ENCODE measurements at places on chromosomes 2 and 18.

DNA sequence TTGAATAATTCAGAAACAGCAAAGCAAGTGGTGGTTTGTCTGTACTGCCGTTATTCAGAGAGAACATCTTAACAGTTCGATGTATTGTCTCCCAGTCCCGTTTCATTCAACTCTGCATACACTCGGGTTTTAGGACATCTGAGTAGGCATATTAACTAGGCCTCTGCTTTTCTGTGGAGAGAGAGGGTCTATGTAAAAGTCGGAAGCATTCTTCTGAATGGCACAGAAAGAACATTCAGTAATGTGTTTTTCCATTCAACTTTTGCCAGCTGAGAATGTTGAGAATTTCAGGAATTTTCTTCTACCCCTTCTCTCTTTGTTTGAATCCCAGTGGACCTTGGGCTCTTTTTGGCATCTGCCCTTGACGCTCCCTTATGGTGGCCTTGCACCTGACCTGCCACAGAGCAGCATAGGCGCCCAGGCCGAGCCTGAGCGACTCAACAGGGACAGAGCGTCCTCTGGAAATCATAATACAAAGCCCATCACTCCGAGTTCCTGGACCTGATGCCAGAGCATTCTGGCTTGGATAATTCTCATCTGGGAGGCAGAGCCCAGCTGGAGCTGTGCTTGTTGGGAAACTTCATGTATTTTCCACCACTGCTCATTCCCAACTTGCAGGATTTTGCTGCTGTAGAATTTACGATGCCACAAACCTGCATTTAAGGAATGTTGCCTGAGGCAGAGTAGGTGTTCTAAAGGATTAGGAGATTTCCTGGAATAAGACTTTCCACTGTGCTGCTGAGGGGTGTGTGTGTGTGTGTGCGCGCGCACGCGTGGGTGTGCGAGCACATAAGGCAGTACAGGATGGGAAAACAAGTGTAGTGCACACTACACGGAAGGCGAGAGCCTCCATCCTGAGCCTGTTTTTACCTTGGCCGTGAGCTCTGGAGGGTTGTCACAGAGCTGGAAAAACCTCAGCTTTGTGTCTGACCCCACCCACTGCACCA is 77.2 kb upstream of the TXNDC2 start:
- DNase-seq: no peak

DNA sequence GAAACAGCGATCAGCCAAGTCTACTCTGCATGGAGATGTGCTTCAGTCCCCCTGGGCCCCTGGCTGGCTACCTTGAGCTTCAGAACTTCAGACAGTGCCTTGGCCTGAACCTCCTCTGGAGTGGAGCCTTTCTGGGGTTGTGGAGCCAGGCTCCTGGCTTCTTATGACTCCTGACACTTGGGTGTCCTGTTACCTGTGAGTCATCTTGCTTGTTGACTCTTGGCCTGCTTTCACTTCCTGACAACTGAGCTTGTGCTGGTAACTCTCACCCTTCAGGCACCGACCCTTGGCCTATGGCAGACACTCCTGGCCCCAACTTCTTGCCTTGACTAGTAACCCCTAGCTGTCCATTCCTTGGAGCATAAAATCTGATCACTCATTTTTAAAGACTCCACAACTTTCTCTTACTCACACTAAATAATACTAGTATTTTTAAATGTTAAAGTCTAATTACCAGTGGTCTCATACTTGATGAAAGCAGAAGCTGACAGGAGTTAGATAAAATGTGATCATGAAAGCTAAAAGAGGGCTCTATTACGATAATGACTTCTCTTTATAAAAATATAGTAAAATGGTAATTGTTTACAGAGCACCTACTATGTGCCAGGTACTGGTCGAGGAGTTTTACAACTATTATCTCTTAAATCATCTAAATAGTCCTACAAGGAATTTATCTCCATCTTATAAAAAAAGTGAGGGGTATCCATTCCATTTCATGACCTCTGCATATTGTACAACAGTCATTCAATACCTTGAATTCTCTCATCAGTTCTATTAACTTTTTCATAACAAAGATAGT is 46.3 kb upstream of the VIT start:
- DNase-seq: no peak

DNA sequence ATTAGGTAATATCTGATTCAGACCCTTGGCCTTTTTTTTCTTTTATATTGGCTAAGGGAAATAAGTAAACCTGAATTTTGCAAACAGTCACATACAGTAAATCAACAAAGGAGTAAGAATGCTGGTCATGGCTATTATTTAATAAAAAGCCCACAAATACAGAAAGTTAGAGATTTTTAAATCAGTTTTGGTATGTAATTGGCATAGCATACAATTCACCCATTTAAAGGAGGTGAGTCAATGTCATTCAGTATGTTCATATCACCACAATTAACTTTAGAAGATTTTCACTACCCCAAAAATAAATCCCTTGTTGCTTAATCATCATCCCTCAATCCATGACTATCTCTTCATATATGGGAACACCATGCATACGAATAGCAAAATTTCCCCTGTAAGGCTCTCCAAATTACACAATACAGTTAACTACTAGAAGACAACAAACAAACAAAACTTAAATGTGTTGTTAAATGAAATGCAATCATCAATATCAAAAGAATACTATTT is 45.9 kb upstream of the NYAP2 start:
- no peak for DNase-seq

GRCh38 chr18:26022585-26022984 is 67.8 kb downstream of the SS18 start:
- DNase-seq: no peak

DNA sequence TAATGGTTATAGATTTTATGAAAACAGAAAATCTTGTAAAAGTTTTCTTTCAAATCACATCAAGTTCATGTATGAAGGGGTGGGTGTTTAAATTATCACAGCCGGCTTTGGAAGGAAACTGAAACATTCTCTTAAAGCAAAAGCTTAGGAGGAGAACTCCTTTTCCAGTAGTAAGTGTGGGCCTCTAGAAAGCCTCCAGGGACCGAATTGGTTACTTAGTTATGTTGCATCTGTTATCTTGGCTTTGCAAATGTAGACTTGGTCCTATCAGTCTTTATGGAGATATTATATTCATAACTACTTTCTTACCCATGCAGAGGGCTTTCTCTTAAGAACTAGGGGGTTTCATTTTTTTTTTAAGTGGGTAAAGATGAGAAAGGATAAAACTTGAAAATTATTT is 7.4 kb downstream of the NAB1 start:
- no peak for DNase-seq

DNA sequence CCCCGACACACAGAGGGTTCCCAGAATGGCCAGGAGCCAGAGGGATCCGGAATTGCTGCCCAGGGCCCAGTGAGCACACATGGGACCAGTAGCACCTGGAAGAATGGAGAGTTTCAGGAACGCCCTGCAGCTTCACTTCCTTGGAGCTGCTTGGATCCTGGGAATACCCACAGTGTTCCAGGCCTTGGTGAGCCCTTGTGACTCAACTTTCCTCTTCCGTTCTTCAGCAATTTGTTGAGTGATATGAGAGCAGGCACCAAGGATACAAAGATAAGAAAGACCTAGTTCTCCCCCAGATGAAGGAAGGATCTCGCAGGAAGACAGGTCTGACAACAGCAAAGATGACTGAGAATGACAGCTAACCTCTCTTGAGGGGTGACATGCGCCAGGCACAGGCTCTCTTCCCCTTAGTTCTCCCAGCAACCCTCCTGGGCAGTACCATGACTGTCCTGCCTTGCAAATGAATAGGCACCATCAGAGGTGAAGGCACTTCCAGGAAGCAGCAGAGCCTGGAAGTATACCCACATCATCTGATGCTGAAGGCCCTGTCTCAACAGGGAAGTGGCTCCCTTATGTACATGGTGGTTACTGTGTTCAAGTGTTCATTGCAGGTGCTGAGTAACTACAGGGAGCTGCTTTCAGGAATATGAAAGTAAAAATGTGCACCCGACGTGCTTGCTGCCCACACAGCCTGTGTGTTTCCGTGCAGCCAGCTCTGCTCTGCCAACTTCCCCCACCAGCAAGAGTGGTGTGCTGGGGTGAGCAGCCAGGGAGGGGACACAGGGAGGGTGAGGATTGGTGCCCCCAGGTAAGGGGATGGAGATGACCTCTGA is 116.2 kb downstream of the STPG4 start:
- DNase-seq: no peak

DNA sequence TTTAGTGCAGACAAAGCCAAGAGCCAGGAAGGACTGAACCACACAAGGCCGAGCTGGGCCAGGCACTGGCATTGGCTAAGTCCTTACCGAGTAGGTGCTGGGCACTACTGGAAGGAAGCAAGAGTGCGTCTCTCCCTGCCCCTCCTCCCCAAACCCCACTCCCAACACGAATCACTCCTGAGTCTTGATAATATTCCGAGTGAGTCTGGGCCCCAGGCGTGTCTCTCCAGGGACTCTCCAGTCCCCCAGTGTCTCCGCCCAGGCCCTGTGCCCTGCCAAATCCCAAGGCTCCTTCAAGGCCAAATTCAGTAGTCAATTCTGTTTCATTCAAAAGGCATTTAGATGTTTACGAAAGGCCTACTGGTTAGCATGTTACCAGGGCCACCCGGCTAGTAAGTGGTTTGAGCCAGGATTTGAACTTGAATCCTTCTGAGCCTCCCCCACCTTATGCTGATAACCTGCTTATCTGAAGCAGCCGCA is 82.8 kb downstream of the GLI2 start:
- DNase-seq: no peak

GRCh38 chr2:163733301-163733938 is 2.4 kb downstream of the FIGN start:
- no peak for DNase-seq

GRCh38 chr18:74453642-74454198 is 3.4 kb downstream of the DIPK1C start:
- DNase-seq: no peak

DNA sequence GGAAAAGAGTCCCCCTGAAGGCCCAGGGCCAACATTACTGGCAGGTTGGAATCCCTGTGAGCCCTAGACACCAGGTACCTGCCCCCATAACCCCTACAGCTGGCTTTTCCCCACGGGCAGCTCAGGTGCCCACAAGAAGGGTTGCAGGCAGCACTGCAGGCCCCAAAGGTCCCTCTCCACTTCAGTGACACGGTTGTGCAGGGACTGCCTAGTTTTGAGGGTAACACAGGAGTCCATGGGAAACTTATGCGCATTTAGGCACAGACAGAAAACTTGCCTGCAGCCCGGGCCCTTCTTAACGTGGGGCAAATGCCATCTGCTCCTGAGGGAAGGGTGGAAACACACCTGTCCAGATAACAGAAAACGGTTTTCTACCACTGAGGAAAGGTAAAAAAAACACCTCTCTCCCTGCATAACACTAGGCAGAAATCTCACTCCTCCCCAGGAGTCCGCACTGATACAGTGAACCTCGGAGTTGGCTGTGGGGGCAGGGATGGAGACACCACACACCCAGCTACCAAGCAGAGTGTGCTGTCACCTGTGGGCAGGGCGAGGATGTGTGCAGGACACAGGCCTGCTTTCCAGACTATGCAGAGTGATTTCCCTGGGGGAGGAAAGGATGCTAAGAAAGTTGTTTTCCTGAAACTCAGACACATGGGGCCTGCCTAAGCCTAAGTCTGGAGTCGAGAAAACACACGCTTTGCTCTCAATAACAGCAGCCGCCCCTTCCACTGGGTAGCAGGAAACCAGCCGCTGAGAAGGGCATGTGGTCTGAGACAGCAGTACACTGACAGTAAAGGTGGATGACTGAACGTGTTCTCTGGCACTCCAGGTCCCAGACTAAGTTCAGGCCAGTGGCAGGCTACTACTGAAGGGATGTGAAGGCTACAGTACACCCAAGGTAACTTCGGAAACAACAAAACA is 819.4 kb downstream of the DCDC2C start:
- DNase-seq: no peak

DNA sequence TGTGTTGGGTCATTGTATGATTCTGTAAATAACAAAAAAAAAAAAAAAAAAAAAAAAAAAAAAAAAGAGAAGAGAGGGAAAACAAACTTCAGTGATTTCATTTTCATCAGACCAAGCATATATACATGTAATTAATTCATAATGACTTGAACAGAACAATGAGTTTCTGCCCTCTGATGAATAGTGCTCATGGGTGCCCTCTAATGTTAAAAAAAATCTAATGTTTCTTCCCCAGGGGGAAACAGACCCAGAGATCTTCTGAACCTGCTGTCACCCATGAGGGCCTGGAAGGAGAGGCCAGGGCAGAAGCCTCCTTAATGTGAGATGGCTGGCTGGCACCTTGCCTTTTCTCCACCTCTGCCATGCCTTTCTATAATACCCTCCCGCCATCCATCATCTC is 289.2 kb downstream of the ZNF521 start:
- DNase-seq: no peak

GRCh38 chr2:214107726-214108125 is 303.1 kb upstream of the VWC2L start:
- no peak for DNase-seq

GRCh38 chr18:58388736-58389135 is 240.2 kb downstream of the ALPK2 start:
- no peak for DNase-seq

Data from HL-60 (cell line).